ENCODE measurements at places on chromosomes 4 and X.

- DNase-seq, result no peak
Measured at GRCh38 chrX:1492421-1493012, 39.8 kb upstream of the ASMTL start.

- no peak for DNase-seq
Measured at GRCh38 chr4:140116442-140117104, 37.4 kb downstream of the MAML3 start.

DNA sequence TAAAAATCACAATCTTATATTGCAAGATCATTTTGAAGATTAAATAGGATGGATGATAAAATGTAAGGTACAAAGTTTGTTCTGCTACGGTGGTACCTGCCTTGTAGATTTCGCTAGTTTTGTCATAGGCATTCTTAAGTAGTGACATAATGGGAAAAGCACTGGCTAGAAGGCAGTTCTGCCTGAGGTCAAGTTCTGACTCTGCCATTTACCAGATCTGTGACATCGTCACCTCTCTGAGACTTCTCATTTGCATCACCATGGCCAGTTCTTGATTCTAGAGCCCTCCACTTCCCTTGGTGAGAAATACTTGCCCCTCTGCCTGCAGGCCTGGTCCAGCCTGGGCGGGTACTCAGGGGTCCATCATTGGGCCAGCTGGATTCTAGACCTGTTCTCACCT is 85.2 kb downstream of the HS3ST1 start:
- DNase-seq, result no peak

- DNase-seq, result no peak
Measured at GRCh38 chr4:187618701-187619281, 376.8 kb upstream of the ZFP42 start.

- DNase-seq, result no peak
Measured at GRCh38 chr4:6767748-6768538, 14.6 kb upstream of the KIAA0232 start.

DNA sequence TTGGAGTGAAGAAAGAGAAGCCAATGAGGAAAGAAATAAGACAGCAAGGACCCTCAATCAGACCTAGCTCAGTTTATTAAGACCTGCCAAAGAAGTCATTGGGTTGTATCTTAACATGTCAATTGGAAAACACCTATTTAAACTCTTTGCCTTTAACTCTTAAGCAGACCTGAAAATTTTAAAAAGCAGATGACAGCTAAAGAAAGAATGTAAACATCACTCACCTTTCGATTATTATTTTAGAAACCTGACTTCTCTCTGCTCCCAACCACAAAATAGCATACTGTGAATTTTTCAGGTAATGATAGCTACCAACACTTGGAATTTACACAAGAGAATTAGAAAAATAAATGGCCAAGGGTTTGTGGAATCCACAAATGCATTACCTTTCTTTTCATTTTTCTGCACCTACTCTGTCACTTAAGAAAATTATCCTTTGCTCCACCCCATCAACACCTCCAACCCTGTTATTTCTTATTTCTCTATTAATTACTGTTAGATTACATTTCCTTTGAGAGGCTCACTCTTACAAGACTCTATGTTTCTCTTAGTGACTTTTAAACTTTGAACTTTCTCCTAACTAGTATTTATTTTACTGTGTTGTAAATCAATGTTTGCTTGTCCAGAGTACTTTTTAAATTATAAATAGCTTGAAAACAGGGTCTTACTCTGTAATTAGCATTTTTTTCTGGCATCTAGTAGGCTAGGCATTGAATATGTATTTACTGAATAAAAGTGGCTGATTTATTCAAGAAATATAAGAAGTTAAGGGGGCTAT is 765 bp upstream of the SULT1E1 start:
- no peak for DNase-seq

- DNase-seq, result no peak
Measured at GRCh38 chrX:37824491-37825214, 22.7 kb downstream of the DYNLT3 start.

- DNase-seq, result no peak
Measured at GRCh38 chr4:30160140-30160539, 560.0 kb upstream of the PCDH7 start.

- no peak for DNase-seq
Measured at GRCh38 chr4:63316633-63317032, 1092.6 kb downstream of the TECRL start.

DNA sequence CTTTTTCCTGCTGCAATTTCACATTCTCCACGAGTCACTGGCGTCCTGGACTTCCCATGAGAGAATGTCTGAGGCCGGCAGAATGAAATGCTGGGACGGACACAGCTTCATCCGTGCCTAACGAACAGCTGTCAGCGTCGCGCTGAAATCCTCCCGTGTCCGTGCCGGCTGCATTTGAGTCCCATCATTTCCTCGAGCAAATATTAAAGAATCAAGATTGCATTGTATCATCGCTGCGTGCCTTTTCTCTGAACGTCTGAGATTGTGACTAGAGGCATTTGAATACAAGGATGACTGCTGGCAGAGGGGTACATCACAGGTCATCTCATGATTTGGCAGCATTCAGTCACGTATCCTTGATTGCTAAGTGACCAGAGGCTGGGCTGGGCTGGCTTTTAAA is 279.9 kb downstream of the ASMT start:
- DNase-seq, result no peak

DNA sequence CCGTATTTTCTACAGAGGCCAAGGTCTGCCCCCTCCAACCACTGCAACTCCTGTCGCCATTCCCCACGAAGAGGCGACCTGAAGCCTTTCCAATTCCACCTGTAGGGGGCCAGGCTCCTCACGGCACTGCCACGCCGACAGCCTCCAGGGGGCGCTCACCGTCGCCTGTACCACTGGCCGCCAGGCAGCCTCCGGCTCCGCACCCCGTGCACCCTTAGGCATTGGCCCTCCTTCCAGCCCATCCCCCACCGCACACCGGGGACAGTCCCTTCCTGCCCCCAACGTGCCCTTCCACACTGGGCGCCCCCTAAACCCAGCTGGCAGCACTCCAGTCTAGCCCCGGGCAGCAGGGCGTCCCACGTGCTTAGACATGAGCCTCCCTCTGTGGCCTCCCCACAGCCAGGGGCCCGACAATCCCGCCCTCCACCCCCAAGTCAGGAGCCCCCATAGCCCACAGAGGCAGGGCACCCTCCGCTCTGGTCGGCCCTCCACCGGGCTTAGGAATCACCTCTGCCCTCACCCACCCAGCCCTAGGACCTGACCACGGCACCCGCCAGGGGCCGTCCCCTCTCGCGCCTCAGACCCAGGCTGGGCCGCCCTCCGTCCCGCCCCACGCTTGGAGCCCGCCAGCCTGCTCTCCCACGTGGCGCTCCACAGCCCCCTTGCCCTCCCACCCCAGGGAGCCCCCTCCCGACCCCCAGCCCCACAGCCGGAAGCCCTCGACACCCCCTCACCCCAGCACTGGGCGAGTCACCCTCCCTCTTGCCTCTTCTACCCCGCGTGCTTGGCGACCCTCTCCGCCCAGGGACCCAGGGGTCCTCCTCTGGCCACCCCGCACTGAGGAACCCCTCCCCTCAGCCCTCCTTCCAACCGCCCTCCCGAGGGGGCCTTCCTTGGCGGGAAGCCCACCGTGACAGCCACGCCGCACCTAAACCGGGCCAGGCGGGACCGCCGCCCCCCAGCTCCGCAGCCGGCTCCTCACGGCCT is 711 bp downstream of the PNMA6E start:
- DNase-seq, result peak; percentile 16

- DNase-seq, result no peak
Measured at GRCh38 chr4:83772685-83773084, 236.8 kb downstream of the GPAT3 start.

- DNase-seq, result no peak
Measured at GRCh38 chr4:5277079-5277478, 225.8 kb downstream of the STK32B start.

- no peak for DNase-seq
Measured at GRCh38 chrX:80792205-80792604, 17.5 kb downstream of the BRWD3 start.

GRCh38 chr4:112901962-112902411 is 147.5 kb upstream of the ANK2 start:
- DNase-seq, result no peak

GRCh38 chr4:98481167-98481566 is 177.2 kb downstream of the TSPAN5 start:
- DNase-seq, result no peak

- DNase-seq, result no peak
Measured at GRCh38 chrX:152926279-152926678, 28.4 kb downstream of the ZNF185 start.

DNA sequence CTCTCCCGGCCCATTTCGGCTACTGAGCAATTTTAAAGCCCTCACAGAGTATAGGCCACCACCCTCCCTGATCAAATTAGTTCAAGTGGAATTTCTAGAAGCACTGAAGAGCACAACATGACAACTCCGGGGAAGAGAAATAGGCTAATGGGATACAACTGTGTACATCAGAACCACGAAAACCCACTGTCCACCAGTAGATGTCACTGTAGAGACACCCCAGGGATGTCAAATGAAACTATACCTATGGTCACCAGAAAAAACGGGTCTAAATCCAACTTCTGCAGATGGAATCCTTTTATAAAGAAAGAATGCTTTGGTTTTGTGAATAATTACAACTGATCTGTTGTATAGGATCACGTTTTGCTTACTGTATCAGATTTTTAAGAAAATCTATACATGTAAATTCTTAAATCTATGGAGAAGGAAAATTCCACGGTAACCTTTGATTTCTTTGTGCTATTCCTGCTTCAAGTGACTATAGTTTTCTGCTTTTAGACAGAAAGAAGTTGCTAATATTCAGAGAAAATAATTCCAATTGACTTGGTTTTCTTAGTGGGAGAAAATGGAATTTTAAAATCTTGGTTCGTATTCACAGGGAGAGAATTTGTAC is 29.5 kb upstream of the MAP3K15 start:
- no peak for DNase-seq

GRCh38 chrX:106698693-106699092 is 27.8 kb upstream of the RNF128 start:
- no peak for DNase-seq

DNA sequence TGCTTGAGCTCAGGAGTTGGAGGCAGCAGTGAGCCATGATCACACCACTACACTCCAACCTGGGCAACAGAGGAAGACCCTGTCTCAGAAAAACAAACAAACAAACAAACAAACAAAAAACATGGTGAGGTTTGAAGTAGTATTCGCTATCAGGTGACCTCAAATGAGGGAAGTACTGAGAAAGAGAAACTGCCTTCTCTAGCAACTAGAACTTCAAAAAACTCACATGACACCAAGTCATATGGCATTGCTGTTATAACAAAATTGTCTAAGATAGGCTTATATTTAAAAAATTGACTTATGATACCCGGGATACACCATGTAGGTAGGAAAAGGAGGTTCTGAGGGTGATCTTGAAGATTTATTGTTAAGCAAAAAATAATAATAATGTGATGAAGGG is 10.3 kb downstream of the MPP1 start:
- DNase-seq, result no peak

- no peak for DNase-seq
Measured at GRCh38 chr4:39346856-39347519, 19.2 kb downstream of the RFC1 start.

DNA sequence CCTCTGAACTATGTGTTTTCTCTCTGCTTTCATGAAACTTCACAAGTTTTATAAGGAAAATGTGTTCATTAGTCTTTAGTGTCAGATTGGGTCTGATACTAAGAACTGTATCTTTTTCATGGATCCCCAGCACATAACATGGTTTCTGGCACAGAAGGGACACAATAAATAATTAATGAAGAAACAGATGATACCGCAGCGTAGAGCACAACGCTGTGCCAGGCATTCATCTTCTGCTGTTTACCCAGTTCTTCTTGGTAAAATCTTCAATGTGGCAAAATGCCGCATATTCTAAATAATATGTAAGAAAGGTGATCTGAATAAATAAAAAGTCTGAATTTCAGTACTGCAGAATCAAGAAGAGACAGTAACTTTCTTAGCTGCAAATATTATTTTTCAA is 12.3 kb downstream of the SCARB2 start:
- DNase-seq, result no peak

- no peak for DNase-seq
Measured at GRCh38 chr4:185384930-185385331, 10.8 kb downstream of the LRP2BP start.

GRCh38 chrX:103356130-103356798 is at the start of gene TCEAL9:
TSS of gene TCEAL9 (plus strand) at chrX:103356506. CDS start at chrX:103357685, 1,179 bp downstream.
- DNase-seq, result no peak

GRCh38 chr4:123421227-123421936 is 24.8 kb downstream of the SPRY1 start:
- no peak for DNase-seq

GRCh38 chr4:97582890-97583289 is 560.4 kb downstream of the STPG2 start:
- no peak for DNase-seq

DNA sequence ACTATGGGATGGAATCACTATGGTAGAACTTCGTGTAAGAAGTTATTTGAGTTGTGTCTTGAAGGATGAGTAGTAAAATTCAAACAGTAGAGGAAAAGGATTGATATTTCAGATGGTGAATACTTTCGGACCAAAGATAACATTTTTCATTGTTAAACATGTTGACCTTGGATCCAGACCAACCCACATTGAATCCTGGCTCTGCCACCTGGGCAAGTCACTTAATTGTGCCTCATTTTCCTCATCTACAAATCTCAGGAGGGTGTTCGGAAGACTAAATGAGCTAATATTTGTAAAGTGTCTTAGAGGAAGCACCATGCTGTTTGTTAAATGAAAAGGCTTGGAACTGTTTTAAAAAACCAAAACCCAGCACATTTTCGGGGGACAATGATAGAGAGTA is 1.4 kb upstream of the AIFM1 start:
- no peak for DNase-seq

- no peak for DNase-seq
Measured at GRCh38 chr4:105619188-105619931, 66.9 kb downstream of the ARHGEF38 start.

DNA sequence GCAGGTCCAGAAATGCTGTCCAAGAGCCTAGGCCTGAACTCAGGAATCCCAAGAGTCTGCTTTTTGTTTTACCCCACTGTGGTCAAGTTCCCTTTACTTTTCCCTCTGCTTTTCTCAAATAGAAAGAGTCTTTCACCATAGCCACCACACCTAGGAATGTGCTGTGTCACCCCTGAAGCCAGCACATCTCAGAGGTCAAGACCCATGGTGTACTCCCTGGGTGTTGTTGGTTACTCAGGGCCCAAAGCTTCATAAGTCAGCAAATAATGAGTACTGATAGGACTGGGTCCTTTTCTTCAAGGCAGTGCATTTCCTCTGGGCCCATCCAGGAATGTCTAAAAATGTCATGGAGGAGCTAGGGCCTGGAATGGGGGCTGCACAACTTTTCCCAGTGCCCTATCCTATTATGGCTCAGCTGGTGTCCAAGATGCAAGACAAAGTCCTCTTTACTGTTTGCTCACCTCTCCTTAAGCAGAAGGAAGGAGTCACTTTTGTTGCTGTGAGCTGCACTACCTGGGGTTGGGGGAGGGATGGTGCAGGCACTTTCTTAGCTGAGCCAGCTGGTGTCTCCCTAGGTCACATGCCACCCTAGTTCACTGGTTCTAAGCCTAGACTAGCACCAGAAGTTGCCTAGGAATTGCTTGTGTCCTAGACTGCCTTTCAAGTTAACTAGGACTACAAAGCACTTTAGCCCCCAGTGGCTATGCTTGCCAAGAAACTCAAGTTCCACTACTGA is 62.4 kb upstream of the RXFP1 start:
- no peak for DNase-seq

Data from stimulated activated CD4-positive, alpha-beta T cell treated with anti-CD3 and anti-CD28 coated beads, TNF-alpha, amount 100 ng/mL, for 1 hour (primary cell).